ENCODE measurements at places on chromosomes 16 and 17.

DNA sequence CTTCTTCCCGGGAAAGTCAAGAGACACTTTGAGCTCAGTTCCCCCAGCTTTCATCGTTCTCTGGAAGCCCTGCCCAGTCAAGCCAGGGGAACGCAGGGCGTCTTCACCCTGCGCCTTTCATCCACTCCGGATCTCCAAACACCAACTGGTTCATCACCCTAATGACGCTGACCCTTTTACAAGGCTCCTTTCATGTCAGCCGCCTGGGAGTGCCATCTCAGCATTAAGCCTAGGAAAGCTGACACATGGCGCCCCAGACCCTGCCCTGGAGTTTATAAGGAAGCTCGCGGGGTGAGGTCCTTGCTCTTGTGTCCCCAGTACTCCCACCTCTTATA is 594 bp upstream of the DNAJC7 start:
- no peak for DNase-seq

DNA sequence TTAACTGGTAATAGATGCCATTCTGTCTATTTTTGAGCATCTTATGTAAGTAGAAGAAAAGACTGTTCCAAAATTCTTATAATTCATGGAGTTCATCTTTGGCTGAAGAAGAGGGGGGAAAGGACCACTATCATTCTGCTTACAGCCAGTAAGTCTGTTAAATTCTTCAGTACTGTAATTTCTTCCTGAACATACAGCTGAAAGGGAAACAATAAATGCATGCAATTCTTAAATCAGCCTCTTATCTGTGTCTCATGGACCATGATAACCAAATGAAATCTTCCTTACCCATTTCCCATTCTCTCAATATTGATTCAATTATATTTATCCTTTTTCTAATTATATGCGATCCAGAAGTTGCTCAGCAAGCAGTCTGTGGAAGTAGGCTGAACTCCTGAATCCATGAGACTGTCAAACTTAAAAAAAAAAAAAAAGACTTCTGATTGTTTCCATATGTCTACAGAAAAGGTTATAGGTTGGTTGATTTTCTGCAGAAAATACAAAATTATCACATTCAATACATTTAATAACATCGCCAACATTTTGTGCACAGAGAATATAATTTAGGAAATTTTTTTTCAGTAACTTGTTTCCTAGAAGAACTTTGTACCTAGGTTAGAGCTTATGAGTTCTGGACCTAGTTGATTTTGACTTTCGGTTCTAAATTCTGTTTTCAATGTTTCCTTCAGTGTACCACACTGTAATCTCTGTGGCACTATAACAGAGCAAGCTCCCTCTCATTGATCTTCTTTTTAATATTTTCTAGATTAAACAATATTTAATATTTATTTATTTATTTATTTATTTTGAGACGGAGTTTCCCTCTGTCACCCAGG is 1.2 kb upstream of the ABCA9 start:
- no peak for DNase-seq

- no peak for DNase-seq
Measured at GRCh38 chr17:70120425-70120824, 45.4 kb downstream of the KCNJ16 start.

DNA sequence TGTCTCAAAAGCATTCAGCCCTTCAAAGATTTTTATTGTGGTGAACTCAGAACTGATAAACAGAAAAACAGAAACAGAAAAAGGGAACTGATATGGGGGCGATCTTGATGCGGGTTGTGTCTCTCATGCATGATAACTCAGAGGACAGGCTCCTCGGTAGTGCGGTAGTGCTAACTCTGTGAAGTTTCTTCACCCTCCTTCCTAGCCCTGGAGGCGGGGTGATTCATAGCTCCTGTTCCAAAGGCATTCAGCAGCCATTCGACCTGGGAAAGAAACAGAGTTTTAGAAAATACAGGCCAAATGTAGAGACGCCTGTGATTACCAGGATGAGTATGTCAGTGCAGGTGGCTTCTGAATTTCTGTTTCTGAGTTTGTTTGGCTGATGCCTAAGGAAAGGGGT is 5.5 kb upstream of the MAF start:
- DNase-seq = peak; percentile 47

DNA sequence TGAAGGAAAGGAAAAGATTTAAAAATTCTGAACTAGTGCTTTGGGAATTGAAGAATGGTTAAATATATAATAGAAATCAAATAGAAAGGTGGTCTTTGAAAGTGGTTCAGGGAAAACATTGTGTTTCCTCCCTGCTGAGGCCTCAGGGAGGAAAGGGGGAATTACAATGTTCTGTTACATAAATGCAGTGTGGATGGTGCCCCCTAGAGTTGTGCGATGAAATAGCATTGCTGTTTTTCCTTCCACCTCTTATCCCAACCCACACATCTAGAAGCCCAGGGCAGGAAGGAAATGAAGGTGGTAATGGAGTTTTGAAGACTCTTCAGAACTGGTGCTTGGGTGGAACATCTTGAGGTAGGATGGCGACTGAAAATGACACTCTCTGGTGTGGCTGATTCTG is 6.4 kb upstream of the TOX3 start:
- no peak for DNase-seq

DNA sequence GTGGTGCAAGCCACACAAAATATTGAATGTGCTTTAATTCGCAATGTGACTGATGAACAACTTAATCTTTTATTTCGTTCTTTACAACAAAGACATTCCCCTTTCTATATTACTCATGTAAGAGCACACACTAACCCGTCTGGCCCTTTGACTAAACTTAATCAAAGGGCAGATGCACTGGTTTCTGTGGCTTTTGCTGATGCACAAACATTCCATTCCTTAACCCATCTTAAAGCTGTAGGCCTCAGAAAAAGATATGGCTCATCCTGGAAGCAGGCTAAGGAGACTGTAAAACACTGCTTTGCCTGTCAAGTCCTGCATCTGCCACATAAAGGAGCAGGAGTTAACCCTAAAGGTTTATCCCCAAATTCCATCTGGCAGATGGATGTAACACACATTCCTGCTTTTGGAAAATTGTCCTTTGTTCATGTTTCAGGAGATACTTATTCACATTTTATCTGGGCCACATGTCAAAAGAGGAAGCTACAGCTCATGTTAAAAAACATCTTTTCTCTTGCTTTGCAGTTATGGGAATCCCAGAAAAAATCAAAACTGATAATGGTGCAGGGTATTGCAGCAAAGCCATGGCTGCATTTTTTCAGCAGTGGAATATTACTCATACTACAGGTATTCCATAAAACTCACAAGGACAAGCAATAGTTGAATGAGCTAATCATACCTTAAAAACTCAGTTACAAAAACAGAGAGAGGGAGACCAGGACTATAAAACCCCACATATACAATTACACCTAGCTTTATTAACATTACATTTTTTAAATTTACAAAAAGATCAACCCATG is 137.2 kb downstream of the AHSP start:
- DNase-seq = no peak

GRCh38 chr16:13892301-13892700 is 27.7 kb upstream of the ERCC4 start:
- no peak for DNase-seq

DNA sequence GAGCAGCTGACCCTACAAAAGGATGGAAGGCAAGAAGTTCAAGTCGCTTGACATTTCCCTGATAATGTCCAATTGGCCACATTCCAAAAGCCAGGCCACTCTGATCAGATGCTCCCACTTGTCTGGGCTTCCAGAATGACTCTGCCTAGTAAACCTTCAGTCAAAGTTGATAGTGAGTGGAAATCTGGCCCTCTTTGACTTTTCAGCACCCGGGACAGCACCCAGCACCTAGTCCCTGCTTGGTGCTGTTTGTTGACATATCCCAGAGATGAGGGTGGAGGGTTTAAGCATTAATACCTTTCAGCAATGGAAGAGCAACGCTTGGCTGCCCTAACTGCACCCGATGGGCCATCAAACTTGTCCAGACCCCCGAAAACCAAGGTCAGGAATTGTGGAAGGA is 131.3 kb downstream of the AIPL1 start:
- peak; percentile 33 for DNase-seq

DNA sequence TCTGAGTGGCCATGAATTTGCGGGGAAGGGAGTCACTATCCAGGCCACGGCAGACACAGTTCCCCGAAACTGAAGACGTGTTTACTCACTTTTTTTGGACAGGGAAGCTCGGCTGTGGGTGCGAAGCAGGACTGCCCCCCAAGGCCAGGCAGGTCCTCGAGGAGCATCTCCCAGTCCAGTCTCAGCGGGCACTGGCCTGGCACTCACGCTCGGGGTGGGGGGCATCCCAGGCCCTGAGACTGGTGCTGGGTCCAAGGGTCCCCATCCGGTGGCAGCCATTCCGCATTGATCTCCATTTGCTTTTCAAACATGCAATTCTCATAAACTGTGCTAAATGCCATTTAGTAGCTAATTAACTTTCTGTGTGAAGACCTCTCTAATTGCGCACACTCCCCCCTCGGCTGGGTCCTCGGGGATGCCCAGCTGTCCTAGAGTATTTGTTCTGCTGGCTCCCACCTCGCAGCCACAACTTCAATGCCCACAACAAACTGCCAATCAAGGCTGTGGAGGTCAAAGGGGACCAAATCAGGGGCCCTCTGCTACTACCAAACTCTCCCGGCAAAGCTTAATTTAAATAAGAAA is 50.2 kb downstream of the TBC1D16 start:
- DNase-seq = no peak

GRCh38 chr17:75854881-75855309 is 240 bp downstream of the WBP2 start:
- no peak for DNase-seq

GRCh38 chr17:82653651-82654528 is 5.6 kb upstream of the WDR45B start:
- DNase-seq = no peak

GRCh38 chr16:51434567-51435198 is 283.6 kb upstream of the SALL1 start:
- DNase-seq = no peak

GRCh38 chr17:81837641-81838040 is 2.8 kb upstream of the PPP1R27 start:
- no peak for DNase-seq

GRCh38 chr16:57084996-57085395 is 7.4 kb upstream of the CPNE2 start:
- DNase-seq = no peak

GRCh38 chr17:41256291-41256685 is 1.1 kb downstream of the KRTAP9-9 start:
- no peak for DNase-seq

- no peak for DNase-seq
Measured at GRCh38 chr16:78705694-78706093, 606.2 kb downstream of the WWOX start.

DNA sequence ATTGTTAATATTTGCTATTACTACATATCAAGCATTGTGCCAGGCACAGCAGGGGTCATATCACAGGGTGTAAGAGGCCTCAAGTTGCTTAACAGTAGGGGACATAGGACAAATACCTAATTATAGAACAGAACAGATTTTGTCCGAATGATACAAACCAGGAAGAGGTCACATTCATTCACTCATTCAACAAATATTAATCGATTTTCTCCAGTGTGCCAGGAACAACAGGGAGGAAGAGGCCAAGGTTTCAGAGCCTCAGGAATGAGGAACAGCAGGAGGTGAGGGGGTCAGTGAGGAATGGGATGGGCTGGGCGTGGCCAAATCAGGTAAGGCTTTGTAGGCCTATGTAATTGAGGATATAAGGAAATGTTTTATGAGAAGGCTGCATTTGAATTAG is 11.2 kb upstream of the CHST4 start:
- DNase-seq = no peak

- DNase-seq = no peak
Measured at GRCh38 chr17:10089196-10089804, 109.1 kb downstream of the GAS7 start.

DNA sequence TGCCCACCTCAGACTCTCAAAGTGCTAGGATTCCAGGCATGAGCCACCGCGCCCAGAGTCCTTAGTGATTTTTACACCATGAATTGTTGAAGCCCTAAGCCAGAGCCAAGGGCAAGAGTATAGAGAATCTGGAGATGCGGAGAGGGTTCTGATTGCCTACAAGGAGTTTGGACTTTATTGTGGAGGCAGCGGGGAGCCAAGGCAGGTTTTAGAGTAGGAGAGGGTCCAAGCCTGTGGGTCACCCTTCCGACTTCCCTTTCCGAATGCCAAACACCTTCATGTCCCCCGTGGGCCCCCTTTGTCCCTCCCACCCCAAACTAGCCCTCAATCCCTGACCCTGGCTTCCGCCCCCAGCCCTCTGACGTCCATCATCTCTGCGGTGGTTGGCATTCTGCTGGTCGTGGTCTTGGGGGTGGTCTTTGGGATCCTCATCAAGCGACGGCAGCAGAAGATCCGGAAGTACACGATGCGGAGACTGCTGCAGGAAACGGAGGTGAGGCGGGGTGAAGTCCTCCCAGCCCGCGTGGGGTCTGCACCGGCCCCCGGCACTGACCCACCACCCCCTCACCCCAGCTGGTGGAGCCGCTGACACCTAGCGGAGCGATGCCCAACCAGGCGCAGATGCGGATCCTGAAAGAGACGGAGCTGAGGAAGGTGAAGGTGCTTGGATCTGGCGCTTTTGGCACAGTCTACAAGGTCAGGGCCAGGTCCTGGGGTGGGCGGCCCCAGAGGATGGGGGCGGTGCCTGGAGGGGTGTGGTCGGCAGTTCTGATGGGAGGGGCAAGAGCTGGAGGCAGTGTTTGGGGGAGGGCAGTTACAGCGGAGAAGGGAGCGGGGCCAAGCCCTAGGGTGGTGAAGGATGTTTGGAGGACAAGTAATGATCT is 7.1 kb downstream of the MIEN1 start:
- DNase-seq = peak; percentile 54

DNA sequence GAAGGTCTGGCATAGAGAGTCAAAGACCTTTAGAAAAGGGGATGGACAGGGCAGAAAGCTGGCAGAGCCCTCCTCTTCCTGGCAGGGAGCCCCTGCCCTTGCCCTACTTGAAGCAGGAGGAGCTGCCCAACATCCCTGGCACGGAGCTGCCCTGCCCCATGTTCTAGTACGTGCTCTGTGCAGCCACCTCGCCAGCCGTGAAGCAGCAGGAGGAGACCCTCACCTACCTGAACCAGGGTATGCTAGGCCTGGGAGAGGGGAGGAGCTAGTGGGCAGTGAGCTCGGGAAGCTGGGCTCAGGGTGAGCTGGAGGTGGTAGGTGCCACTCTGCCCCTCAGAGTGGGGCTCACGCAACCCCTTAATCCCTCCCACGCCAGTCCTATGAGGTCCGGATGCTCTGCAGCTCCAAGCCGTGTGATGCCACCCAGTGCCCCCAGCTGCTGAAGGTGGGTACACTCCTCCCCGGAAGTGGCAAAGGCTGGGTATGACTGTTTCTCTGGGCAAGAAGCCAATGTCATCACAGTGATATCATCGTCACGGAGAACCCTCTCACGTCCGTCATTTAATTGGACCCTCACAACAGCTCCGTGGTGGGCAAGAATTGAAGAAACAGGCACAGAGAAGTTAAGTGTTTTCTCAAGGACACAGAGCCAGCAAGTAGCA is 12.7 kb upstream of the STAC2 start:
- peak; percentile 79 for DNase-seq

DNA sequence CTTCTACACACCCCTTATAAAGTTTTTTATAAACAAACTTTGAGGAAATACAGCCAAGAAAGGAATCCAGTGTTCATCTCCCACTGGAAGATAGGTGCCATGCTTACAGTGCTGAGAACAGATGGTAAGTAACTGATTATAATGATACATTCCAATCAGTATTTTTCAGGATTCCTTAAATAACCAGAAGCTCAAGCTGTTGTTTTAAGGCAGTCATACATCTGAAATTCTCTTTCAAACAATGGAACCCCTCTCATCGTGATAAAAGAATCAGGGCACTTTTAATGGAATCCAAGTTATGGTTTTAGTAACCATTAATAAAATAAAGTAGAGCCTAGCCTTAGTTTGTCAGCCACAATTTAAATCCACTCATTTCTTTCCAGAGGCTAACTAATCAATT is 56.1 kb upstream of the STAC2 start:
- DNase-seq = no peak

- DNase-seq = no peak
Measured at GRCh38 chr17:60941028-60941427, 263.4 kb downstream of the BCAS3 start.

GRCh38 chr16:89453501-89454321 is 36.6 kb downstream of the ANKRD11 start:
- DNase-seq = no peak

Measured in stimulated activated CD8-positive, alpha-beta memory T cell treated with anti-CD3 and anti-CD28 coated beads, Interleukin-4, amount 100 ng/mL, for 48 hours (primary cell).